Activated naive CD8-positive, alpha-beta T cell treated with anti-CD3 and anti-CD28 coated beads, Interleukin-2, amount 10 ng/mL, durations not matched to agents 7 days and 5 days (primary cell): ENCODE measurements at places on chromosomes 12 and 14. TPM values are rescaled to one million over a fixed set of nuclear protein-coding genes. Genes with fewer than 3 reads are reported as not detected.

DNA sequence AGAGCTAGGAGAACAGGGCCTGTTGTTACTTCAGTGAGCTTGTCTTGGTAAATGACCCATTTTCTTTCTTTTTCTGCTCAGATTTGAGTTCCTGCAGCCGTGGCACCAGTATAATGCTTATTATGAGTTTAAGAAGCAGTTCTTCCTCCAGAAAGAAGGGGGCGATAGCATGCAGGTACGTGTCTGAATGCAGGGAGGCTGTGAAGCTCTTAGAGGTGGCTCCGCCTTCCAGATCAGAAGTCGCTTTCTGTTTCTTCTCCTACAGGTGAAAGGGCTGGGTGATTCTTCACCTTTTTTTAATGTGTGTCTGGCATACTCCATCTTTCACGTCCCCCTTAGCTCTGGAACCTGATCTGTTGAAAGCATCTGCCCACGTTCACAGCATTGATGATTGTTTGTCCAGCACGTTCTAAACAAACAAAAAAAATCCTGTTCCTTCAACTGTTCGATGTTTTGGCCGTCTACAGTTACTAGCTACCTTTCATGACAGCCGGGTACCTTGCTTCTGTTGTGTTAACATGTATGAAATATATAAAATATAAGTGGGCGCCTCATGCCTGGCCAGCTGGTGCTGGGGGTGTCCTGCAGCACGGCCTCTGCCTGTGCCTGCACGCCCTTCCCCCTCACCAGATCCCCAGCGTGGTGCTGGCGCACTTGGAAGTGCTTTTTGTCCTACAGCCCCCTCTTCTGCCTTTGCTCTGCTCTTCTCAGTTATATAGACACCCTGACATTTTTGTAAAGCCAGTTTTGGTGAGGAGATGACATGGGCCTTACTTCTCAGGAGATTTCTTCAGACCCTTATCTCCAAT lies 44.6 kb downstream of the SFSWAP start:
- no peak for DNase-seq
- H3K4me1 ChIP-seq, result no peaks in the 10 kb centered on the region
- peaks cover 39% of the 10 kb centered on the region for H3K36me3 ChIP-seq
- H3K4me3 ChIP-seq, result no peak overlapping the region

DNA sequence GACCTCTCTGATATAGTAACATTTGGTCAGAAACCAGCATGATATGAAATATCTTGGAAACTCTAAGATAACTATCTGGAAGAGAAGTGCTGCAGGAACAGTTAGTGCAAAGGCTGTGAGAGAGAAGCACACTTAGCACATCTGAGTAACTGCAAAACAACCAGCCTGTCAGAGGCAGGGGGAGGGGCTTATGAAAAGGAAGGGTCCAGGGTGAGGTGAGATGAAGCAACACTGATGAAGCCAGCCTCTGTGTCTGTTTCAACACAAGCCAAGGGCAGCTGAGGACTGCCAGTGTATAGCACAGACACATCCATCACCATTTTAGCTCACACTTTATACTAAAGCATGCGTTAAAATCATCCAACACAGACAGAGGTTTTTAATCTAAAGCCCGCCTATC lies 37.4 kb upstream of the OVCH1 start:
- no peaks in the 10 kb centered on the region for H3K36me3 ChIP-seq
- H3K27me3 ChIP-seq, result peaks cover 14% of the 10 kb centered on the region
- no peaks in the 10 kb centered on the region for H3K4me1 ChIP-seq
- H3K4me3 ChIP-seq, result no peak overlapping the region
- no peak overlapping the region for H3K27ac ChIP-seq
- no peak for DNase-seq

GRCh38 chr14:20631880-20632389 lies 9.6 kb downstream of the OR6S1 start:
- peak overlapping the region; percentile 81 for H3K4me3 ChIP-seq
- H3K27me3 ChIP-seq, result peaks cover 84% of the 10 kb centered on the region
- H3K36me3 ChIP-seq, result peaks cover 1% of the 10 kb centered on the region
- DNase-seq, result no peak
- no peak overlapping the region for H3K27ac ChIP-seq
- peaks cover 27% of the 10 kb centered on the region for H3K4me1 ChIP-seq

GRCh38 chr14:69682136-69682535 lies 70.7 kb downstream of the SUSD6 start:
- peak overlapping the region; percentile 3 for H3K4me3 ChIP-seq
- no peaks in the 10 kb centered on the region for H3K27me3 ChIP-seq
- peaks cover 25% of the 10 kb centered on the region for H3K36me3 ChIP-seq
- no peak for DNase-seq
- H3K27ac ChIP-seq, result peak overlapping the region; percentile 68

GRCh38 chr14:22598896-22599244 lies 770 bp downstream of the ABHD4 start:
- H3K36me3 ChIP-seq, result peaks cover 18% of the 10 kb centered on the region
- peak overlapping the region; percentile 91 for H3K4me3 ChIP-seq
- H3K27me3 ChIP-seq, result no peaks in the 10 kb centered on the region
- peaks cover 30% of the 10 kb centered on the region for H3K4me1 ChIP-seq

- H3K4me1 ChIP-seq, result peaks cover 15% of the 10 kb centered on the region
- H3K4me3 ChIP-seq, result no peak overlapping the region
These were observed 9.8 kb upstream of the UBE2N start for GRCh38 chr12:93451423-93452158.

GRCh38 chr14:103078420-103078749 lies 5.6 kb upstream of the LBHD2 start:
- H3K27ac ChIP-seq, result no peak overlapping the region
- no peak overlapping the region for H3K4me3 ChIP-seq
- peak; percentile 67 for DNase-seq
- no peaks in the 10 kb centered on the region for H3K36me3 ChIP-seq
- H3K27me3 ChIP-seq, result peaks cover 3% of the 10 kb centered on the region

DNA sequence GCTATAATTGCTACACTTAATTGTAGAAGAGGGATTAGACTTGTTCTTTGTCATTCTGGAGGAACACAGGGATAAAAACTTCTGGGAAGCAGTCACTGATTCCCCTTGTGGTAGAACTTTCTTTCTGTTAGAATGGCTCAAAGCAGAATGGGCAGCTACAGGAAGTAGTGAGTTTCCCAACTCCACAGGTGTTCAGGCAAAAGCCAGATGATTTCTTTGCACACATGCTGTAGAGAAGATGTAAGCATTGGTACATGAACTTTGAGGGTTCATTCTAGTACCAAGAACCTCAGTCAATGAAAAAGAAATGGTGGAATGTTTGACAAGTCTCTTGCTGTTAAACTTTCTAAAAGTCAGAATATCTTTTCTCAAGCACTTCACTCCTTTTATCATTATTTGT lies 4.3 kb downstream of the NDUFA9 start:
- H3K4me3 ChIP-seq, result no peak overlapping the region
- DNase-seq, result no peak
- no peak overlapping the region for H3K27ac ChIP-seq
- no peaks in the 10 kb centered on the region for H3K27me3 ChIP-seq
- peaks cover 30% of the 10 kb centered on the region for H3K4me1 ChIP-seq
- H3K36me3 ChIP-seq, result peaks cover 18% of the 10 kb centered on the region

Gene INSM2
- not detected for total RNA-seq

Gene APOLD1
- total RNA-seq, result 10.3 TPM

Gene DEPDC4
- total RNA-seq, result 2.3 TPM

Gene PRPF39
- 56.8 TPM for total RNA-seq
